Fibroblast of mammary gland (primary cell): ENCODE measurements at places on chromosomes 16 and 17.
A peak's percentile ranks its signal among the peaks of the same experiment; 100 is the strongest.

DNA sequence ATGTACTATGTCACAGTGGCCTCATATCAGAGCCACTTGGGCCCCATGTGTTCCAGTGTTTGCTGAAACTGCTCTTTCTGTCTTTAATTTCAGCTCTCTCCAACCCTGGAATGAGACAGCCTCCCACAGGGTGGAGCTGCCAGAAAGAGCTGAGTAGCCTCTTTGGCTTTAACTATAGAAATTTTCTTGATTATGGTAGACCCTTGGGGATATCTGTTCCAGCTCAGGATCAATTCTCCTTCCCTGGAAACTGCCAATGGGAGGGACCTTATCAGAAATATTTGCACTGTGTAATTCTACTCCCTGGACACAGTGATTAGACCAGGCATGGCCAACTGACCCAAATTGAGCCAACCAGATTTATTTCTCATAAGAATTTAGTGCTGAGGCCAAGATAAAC lies 39.0 kb upstream of the KDM8 start:
- no peak for DNase-seq

DNA sequence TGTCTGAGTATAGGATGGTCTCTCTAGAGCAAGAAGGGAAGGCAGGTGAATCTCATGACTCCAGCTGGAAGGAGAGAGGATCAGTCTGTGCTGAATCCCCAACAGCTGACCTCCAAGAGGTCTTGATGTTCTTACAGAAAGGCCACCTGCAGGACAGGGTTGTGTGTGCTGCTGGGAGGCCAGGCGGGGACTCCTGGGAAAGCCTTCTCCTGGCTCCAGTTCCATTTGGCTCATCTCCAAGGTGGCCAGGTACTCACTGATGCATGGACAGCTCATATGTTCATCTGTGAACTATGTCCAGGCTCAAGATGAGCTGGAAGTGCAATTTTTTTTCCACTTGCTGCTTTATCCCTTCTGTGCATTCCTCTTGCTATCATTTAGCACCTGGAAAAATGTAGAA lies 730.2 kb upstream of the RBFOX1 start:
- DNase-seq, result no peak

GRCh38 chr16:68291227-68291626 lies 19.5 kb downstream of the SLC7A6OS start:
- DNase-seq, result peak; percentile 56

DNA sequence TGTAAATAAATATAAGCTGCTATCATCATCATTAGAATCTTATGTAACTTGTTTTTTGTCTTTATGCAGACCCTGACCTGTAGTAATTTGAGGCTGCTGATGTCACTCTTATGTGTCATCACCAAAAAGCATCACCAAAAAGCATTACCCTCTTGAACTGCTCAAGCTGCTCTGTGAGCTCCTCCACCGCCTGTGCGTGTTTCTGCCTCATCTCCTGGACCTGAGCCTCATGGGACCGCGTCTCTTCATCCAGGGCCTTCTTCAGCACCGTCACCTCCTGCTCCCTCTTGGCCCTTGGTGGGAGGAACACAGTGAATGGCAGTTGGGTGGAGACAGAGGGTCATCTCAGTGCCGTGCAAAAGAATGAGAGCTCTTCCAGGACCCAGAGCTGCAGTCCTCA lies 82.4 kb downstream of the NDE1 start:
- DNase-seq, result peak; percentile 50

DNA sequence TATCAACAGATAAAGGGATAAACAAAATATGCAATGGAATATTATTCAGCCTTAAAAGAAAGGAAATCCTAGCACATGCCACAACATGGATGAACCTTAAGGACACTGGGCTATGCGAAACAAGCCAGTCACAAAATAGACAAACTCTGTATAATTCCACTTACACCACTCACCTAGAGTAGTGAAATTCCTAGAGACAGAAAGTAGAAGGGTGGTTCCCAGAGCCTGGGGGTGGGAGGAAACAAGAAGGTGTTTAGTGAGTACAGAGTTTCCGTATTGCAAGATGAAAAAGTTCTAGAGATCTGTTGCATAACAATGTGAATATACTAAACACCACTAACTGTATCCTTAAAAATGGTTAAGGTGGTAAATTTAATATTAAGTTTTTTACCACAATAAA lies 10.0 kb downstream of the SPOP start:
- DNase-seq, result no peak

- no peak for DNase-seq
Observed at GRCh38 chr16:9820476-9821246, 361.6 kb downstream of the GRIN2A start.

GRCh38 chr17:6325741-6326140 lies 109.2 kb downstream of the AIPL1 start:
- DNase-seq, result no peak

- DNase-seq, result no peak
Observed at GRCh38 chr17:79917902-79918484, 78.8 kb upstream of the CBX4 start.

GRCh38 chr17:10802496-10803284 lies 1.2 kb downstream of the TMEM238L start:
- no peak for DNase-seq

- peak; percentile 91 for DNase-seq
Observed at GRCh38 chr16:3152277-3152990, 17.6 kb downstream of the ZNF213 start.

- DNase-seq, result no peak
Observed at GRCh38 chr16:58510776-58511628, 4.3 kb upstream of the SETD6 start.

GRCh38 chr16:56611281-56611833 lies 3.0 kb downstream of the MT2A start:
- peak; percentile 86 for DNase-seq

DNA sequence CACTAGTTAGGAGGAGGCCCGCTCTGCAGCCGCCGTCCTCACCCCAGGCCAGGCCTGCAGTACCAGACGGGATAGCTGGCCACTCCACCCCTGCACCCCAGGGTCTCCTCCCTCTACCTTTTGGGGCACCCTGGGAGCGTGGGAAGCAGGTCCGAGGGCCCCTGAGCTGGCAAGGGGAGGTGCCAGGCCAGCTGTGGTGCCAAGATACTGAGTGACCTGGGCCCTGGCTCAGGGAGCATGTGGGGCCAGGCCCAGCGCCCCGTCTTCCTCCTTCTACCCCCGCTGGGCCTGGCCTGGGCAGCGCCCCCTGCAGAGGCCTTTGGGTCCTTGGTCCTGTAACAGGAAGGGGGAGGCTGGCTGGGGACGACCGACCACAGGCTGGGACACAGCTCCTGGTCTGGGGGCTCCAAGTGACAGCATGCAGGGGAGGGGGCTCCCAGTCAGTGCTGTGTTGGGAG lies 13.0 kb downstream of the PAM16 start:
- no peak for DNase-seq

- DNase-seq, result no peak
Observed at GRCh38 chr17:68734187-68734900, 133.2 kb upstream of the FAM20A start.

- DNase-seq, result no peak
Observed at GRCh38 chr17:79631640-79632431, 21.0 kb upstream of the RBFOX3 start.

- DNase-seq, result no peak
Observed at GRCh38 chr16:70495425-70496182, 27.8 kb downstream of the COG4 start.

DNA sequence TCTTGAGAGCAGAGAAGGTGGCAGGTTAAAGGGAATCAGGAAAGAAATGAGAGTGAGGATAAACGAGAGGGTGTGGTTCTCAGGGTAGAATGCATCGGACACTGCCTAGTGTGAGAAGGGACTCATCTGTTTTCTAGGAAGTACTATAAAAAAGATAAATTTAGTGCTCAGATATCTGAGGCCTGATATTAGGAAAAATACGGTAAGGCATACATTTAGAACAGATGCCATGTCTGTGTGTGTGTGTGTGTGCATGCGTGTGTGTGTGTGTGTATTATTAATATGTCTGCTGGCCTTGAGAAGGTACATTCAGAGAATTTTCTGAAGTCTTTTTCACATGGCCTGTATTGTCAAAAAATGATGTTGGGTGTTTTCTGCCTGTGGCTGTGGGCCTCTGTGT lies 414.8 kb downstream of the MAF start:
- no peak for DNase-seq

DNA sequence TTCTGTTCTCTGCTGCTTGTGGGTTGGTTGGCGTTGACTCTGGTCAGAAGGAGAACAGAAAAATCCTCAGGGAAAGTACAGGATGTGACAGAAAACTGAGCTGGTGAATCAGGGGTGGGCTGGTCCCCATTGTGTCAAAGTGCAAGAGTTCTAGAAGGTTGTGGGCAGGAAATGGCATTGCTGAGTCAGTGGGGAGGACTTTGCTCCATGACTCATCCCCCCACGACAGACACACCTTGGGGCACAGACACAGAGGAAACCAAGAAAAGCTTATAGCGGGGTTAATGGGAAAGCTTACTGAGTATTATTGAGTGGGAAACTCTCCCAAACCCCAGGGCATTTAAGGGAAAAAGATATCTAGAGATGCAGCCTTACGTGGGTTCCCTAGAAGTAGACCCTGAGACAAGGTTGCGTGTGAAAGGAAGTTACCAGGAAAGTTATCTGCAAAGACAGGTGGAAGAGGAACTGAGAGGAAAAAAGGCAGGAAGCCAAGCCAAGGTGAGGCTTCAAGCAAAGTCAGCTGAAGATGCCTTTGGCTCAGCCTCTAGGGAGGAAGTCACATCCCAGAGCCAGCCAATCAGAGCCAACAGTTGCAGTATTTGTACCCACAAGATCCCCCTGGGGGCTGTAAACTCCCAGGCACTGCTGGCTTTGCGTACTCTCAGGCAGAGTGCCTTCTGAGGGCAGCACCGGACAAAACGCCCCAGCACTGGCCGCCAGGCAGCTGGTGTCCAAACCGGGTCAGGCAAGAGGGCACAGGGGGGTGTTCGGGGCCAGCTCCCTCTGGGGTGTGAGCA lies 86.4 kb downstream of the FOXL1 start:
- peak; percentile 100 for DNase-seq

GRCh38 chr17:36597226-36597625 lies 4.2 kb upstream of the MRM1 start:
- no peak for DNase-seq

DNA sequence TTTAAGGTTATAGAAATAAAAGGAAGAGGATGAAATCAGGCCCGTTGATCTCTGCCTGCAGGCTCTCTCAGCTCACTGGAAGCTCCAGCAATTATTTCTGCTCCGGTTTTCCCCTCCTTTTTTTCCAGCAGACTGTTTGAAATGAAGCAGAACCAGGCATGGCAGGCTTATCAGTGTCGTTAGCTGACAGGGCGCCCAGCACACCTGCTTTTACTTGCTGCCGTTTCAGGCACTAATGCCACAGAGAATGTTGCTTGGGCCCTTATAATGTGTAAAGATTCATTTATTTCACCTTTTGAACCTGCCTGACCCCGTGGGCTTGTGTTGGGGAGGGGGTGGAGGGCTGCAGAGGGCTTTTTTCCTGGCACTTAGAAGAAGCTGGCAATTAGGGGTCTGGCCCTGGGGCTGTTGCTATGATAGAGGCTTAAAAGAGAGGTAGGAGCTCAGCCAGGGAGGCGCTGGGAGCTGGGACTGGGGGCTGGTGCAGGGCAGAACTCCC lies 108.1 kb downstream of the IRX3 start:
- no peak for DNase-seq

- no peak for DNase-seq
Observed at GRCh38 chr17:71849783-71850768, 270.7 kb upstream of the SOX9 start.

DNA sequence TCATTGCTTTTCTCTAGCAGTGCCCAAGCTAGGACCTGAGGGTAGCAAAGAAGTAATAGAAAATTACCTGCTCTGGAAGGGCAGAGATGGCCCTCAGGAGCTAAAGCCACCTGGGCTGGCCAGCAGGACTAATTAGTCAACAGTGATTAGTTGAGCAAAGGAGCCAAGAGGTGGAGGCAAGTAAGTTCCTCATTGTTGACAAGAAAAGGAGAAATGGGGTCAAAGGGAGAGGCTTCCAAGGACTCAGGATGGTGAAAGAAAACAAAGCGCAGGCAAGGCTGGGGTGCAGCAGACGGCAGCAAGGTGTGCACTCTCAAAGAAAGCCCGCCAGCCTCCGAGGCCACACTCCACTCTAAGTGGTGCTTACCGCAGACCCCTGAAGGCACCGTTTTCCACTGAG lies 44.6 kb downstream of the CMTM4 start:
- DNase-seq, result no peak

- peak; percentile 93 for DNase-seq
Observed at GRCh38 chr17:43570518-43570928, 24.4 kb upstream of the ETV4 start.

DNA sequence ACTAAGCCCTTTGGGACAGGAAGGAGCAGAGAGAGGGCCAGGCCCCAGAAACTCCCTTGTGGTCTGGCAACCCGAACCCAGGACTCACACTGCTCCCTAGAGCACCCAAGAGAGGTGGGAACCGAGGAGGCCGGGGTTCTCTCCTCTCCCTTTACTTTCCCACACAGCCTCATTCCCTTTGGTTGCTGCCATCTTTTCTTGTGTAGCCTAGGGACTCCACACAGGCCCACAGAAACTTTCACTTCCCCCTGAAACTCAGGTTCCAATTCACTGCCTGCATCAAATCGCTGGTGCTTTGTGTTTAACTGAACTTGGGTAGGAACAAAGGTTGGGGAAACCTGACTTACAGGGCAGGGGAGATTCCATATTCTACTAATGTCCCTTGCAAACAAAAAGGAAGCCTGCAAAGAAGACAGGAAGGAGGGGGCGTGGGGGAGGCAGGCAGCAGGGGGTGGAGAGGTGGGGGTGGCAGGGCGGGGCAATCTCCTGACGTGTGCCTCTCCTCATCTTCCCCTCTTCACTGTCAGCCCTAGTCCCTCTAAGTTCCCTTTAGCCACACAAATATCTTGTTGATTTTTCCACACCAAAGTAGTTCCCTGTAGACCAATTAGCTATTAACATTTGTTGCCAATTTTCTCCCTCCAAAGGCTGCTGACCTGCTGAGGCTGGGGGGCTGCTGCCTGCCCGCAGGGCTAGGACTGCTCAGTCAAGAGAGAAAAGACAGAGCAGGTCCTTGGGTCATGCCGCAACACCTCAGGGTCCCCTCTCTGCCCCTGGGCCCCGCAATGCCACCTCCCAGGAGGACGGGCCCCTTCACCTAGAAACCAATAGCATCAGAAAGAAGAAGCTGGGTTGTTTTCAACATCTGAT lies 8.0 kb downstream of the ST3GAL2 start:
- DNase-seq, result peak; percentile 39

DNA sequence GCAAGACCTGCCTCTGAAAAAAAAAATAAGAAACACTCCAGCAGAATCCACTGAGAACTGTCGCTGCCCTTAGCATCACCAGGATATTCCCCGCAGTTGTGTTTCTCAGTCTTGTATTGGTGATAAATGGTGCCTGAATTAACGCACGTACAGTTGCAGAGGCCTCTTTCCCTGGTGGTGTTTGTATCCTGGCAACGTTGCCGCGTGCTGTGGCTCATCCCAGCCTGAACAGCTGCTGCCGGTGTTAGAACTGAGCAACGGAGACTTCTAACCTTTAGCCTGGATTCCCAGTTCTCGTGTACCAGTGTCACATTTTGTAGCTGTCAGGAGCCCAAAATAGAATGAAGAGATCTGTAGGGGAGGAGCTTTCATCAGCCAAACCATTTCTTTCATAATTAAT lies 4.8 kb downstream of the MLYCD start:
- DNase-seq, result peak; percentile 73

GRCh38 chr16:80627108-80627507 lies 86.3 kb downstream of the DYNLRB2 start:
- no peak for DNase-seq
